ENCODE measurements at places on chromosomes 7 and 10.

- DNase-seq = no peak
These were observed 10.2 kb downstream of the BRI3 start for GRCh38 chr7:98291717-98292116.

- DNase-seq = no peak
These were observed 107.6 kb downstream of the KCNMA1 start for GRCh38 chr10:77530011-77530410.

- no peak for DNase-seq
These were observed 115.5 kb upstream of the GALNT17 start for GRCh38 chr7:71016401-71016800.

DNA sequence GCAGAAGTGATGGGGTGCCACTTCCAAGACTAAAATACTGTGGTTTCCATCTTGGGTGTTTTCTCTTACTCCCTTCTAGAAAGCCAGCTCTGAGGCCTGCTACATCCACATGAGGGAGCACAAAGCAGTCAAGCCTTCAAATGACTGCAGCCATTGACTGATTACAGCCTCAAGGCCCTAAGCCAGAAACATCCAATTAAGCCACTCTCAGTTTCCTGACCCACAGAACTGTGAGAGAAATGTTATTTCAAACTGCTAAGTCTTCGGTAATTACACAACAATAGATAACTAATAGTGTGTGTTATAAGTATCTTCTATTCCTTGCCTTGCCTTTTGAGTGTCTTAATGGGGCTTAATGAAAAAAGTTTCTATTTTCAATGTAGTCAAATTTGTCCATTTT is 24.8 kb downstream of the BRAF start:
- DNase-seq = peak; percentile 5

DNA sequence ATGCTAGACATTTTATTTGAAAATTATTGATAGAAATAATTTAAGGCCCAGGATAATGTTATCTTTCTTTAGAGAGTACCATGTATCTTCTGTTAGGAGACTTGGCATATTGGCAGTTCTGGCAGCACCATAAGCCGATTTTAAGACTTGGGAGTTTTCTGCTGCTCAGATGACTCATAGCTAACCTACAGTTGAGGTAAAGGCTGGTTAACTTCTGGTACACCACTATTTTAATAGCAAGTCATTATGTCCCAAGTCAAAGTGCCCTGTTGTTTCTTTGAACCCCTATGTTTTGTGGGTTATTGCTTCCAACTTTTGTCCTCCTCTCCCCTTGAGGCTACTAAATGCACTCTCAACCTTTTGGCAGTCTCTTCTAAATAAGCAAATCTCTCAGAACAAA is 25.2 kb downstream of the ATRNL1 start:
- no peak for DNase-seq

GRCh38 chr10:127973791-127974311 is 66.9 kb downstream of the PTPRE start:
- no peak for DNase-seq

- no peak for DNase-seq
These were observed 53.6 kb downstream of the GPR37 start for GRCh38 chr7:124712017-124712416.

DNA sequence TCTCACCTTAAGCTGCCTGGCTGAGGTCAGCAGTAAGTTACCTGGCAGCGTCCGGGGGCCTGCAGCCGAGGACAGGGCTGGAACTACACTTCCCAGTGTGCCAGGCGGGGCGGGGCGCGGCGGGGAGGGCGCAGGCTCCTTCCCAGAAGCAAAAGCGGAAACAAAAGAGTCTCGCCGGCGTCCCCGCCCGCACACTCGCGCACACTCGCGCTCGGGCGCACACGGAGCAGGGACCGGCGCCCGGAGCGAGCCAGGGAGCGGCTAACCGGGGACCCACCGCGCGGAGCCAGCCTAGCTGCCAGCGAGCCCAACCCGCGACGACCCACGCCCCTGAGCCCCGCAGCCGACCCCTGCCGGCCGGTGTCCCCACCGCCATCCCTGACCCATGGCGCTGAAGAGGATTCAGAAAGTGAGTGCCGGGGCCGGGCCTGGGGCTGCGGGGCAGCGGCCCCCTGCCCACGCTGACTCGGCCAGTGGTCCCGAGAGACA is at the start of gene UBE2D1:
Gene UBE2D1, plus strand, starts transcription at position 190 of the 489 bp plus-strand sequence. Its CDS starts 196 bp downstream, at position 386.
- DNase-seq = no peak

DNA sequence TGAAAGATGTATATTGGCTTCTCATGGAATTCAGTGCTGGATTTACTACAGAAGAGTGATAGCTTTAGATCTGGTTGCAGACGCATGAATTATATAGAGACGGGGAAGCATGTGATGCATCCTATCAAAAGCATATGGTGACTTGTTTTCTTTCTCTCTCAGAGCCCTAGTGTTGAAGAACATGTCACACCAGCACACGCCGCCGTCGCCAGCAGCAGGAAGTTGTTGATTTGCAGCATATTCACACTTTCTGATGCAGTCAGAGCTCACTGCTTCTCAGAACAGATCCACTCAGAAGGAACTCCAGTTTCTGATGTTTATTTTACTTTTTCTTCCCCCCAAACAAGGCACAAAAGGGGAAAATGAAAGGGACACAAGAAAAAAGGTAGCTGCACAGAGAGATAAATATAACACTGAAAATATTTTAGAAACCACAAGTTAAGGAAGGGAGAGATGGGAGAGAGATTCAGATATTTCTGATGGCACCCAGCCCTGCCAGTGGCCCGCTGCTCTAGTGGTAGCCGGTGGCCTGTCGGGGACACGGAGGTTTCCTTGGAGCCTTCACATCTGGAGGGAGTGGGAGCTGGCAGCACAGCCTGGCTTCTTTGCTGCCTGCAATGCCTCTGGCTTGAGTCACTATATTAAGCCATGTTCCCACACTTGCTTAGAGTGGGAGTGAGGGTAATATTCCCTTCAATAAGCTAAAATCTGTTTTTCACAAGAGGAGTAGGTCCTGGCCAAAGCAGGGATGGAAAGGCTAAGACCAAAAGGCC is 123.2 kb downstream of the NRP1 start:
- no peak for DNase-seq

DNA sequence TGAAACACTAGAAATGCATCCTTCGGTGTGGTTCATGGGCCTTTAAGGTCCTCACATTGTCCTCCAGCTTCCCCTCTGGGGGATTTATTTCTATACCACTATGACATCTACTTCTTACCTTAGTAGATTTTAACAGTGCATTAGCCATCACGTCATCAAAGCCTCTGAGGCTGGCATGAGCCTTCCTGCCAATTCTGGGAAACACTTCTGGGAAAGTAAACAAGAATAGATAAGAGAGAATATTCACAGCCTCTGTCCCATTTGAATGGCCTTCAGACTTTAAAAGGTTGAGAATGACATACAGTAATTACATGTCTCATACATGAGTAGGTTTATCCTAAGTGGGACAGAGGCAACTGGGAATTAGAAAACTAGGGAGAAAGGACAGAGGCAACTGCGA is 89.7 kb downstream of the AMPH start:
- no peak for DNase-seq

GRCh38 chr10:49272251-49273081 is 26.5 kb upstream of the C10orf71 start:
- no peak for DNase-seq

- no peak for DNase-seq
These were observed 44.0 kb downstream of the COL13A1 start for GRCh38 chr10:69845574-69846292.

DNA sequence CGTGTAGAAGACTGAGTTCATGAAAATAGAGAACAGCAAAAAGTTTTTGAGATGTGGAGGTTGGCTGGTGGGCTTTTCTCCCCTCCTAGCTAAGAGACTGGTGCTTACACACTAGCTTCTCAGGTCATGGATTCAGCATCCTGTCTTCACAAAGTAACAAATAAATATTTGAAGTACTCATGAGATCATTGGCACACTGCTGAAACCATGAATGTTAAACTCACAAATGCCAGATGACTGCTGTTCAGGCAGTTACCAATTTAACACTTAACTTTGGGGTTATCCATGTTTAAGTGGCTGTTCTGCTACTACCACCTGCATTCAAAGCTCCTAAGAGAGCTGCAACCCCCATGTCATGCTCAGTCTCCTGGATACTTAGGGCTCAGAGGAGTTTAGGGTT is 119.0 kb upstream of the BET1 start:
- no peak for DNase-seq

DNA sequence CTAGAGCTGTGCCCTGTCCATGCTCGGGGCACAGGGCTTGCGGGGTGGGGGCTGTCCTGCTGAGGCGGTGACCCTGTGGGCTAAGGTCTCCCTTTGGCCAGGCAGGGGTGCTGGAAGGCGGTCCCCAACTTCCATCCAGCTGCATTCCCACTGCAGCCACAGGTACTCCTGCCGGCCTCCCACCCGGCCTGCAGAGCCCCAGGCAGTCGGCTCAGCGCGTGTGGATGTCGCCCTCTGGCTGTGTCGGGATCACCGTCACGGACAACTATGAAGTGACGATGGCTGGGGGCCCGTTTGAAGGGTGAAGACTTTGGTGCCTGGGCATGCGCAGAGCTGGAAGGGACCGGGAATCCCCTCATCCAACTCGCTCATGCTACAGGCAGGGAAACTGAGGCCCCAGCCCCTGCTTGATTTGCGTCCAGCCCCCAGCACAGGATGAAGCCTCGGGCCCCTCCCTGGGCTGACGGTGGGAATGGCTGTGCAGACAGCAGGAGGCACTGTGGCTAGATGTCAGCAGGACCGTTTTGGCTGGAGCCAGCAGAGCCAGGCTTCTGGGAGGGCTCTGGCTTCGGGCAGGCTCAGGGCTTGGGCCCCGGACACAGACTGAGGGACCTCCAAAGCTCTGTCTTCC is 2.3 kb upstream of the TMEM184A start:
- DNase-seq = no peak

DNA sequence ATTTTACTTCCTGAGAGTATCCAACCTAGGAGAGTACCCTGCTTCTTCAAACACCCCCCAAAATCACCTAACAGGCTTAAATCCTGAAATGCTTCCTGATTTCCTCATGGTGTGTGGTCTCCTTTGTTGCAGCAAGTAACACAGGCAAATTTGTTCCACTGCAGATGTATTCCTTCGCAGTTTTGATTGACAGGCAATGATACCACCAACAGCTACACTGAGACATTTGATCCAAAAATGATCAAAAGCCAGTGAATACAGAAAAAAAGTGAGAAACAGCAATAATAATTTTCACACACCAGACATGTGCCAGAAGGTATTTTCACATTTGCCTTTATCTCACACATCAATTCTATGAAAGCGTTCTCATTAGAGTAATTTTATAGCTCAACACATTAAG is 95.9 kb downstream of the HERPUD2 start:
- no peak for DNase-seq

DNA sequence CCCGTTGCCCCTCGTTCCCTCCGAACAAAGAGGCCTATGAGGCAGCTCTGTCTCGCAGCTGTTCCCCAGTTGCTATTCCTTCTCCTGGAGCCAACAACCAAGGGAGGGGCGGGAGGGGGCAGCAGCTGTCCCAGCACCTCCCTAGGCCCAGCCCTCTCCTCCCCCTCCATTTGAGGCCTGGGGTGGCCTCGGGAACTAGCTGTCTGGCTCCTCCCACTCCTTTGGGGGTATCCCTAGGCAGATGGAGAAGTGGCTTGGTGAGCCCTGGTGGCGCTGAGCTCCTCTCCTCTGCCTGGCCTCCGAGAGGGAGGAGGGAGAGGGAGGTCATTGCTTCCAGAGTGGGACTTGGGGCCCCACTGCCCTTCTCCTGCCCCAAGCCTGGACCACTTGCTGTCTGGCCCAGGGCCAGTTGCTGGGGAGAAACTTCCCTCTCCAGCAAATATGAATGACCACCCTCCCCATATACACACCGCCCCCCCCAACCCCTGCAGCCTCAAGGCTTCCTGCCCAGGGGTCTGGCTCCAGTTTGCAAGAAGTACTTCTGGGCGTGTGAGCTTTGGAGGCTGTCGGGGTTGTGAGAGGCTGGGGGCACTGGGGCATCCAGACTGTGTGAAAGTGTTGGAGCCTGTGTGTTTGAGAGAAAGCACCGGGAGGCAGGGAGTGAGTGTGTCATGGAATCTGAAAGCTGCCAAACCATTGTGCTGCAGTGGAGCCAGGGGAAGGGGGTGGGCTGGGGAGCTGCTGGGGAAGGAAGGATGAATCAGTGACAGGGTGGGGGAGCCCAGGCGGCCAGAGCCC is 3.1 kb downstream of the FLNC start:
- peak; percentile 57 for DNase-seq

DNA sequence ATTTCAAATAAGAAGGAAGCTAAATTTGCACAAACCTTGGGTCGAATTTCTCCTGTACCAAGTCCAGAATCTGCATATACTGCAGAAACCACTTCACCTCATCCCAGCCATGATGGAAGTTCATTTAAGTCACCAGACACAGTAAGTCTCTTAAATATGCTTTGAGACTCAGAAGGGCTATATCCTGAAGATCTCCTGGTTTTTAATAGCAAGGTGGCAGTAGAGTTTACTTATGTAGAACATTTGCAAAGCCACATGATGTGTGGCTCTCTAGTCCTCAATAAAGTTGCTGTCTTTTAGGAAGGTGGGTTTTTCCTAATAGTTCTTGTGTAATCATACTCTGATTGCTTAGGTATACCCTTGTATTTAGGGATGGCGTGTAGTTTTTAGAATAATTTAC is 8.7 kb downstream of the DBF4 start:
- DNase-seq = no peak

DNA sequence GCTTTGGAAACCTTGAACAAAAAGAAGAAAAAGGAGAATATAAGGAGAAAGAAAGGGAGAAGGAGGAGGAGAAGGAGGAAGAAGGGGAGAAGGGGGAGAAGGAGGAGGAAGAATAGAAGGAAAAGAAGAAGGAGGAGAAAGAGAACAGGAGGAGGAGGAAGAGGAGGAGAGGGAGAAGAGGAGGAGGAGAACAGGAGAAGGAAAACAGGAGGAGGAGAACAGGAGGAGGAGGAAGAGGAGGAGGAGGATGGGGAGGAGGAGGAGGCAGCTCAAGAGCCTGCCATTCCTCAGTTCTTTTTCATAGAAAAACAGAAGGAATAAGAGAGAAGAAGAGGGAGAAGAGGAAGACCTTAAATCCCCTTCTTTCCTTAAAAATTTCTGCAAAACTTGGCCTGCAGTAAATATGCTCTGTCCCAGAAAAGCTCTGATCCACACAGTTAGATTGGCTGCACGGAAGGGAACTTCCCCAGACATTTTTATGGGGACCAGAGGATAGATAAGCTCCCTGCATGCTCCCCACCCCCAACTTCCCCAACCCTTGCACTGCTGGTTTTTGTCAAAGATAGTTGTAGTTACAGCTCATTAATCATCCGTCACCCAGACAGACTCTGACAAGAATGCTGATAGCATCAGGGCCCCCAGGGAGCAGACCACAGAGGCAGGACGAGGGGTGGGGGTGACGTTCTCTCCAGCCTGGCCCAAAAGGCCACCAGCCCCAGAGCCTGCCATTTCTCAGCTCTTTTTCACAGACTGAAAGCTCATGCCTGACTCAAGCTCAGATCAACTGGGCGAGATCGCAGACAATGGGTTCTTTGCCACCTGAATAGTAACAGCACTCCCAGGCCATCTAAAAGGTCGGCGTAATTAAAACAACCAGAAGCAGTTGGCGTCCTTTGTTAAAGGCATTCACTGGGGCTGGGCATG is 34.5 kb upstream of the LYZL1 start:
- DNase-seq = no peak

DNA sequence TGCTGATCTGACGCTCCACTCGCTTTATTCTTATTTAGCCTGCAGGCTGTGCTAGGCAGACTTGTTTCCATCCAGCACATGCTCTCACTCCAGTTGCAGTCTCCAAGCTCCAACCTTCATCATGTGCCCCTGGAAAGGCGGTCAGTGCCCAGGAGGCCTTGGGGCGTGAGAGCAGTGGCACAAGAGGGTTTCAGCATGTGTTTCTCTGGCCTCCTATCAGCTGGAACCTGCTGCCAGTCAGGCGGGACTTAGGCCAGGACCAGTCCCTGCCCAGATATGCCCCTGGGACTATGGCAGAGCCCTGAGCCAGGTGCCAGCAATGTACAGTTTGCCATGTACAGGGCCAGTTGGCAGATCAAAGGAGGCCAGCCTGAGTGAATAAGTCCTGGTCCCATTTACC is 330.2 kb upstream of the FZD1 start:
- DNase-seq = no peak

Measured in anterior cingulate cortex (tissue), 58 donors.